Choroid plexus epithelial cell (primary cell): ENCODE measurements at places on chromosomes 12 and 14.

- DNase-seq = no peak
These were observed 49.5 kb upstream of the METAP2 start for GRCh38 chr12:95424271-95424994.

DNA sequence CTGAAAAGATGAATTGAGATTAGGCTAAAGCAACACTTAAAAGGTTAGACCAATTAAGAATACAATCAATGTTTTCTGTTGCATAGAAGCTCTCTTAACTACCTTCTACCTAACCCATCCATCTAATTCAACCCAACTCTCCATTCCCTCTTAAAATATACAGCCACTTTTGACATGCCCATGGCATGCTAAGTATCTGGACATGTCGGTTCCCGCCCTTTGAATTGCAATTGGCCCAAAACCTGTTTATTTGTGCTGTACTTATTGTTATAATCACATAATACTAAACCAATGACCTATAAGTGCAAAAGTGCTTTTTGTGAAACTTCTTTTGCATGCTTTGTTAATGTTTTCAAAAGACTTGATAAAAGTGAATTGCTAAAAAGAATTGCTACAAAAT lies 37.6 kb upstream of the APPL2 start:
- DNase-seq = no peak

- DNase-seq = peak; percentile 90
These were observed 86.7 kb downstream of the NCOR2 start for GRCh38 chr12:124480469-124481256.

GRCh38 chr12:75724928-75725312 lies 213.5 kb upstream of the KRR1 start:
- DNase-seq = peak; percentile 75

DNA sequence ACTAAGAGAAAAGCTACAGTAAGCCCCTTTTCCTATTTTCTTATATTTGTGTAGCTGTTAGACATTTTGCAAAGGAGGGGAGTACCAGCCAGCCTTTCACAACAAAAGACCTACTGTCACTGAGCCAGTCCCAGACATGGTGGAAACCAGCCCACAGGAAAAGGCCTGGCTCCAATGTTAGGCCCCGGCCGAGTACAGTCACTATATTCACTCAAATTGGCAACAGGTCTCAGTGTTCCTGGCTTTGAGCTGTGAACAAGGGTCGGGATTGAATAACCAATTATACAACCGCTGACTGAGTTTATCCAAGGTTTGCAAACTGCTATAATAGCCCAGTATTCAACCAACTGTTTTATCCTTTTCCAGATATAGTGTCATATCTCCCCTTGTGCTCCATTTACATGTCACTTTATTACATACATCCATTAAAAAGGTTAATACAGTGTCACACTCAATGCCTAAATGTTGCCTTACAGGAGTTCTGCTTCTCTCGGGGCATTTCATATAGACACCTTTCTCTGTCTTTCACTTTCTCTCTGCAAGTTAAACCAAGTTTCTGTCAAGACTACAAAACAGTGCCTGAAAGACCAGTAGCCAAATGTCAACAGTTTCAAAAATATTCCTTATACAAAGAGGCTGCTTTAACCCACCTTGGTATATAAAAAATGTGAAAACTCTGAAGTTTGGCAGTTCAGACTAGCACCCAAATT lies 178.1 kb downstream of the SOX5 start:
- DNase-seq = no peak

GRCh38 chr12:95658386-95658785 lies 107.1 kb upstream of the USP44 start:
- no peak for DNase-seq

- DNase-seq = peak; percentile 81
These were observed 2.6 kb upstream of the HAL start for GRCh38 chr12:95998611-95999286.

GRCh38 chr12:57498571-57498970 lies 10.7 kb downstream of the MARS1 start:
- no peak for DNase-seq
